SK-N-SH (cell line): ENCODE measurements at places on chromosomes 7 and 10. TPM values are rescaled to one million over a fixed set of nuclear protein-coding genes. Genes with fewer than 3 reads are reported as not detected.

The PPP1R9A gene
- polyA plus RNA-seq = 0.30 and 0.58 TPM in 2 replicates

The CAPZA2 gene
- polyA plus RNA-seq = 44.6 and 65.6 TPM in 2 replicates

The SKIDA1 gene
- 0.38 and 0.47 TPM in 2 replicates for polyA plus RNA-seq

The EPHB6 gene
- 1.2 and 1.8 TPM in 2 replicates for polyA plus RNA-seq

The CYP26C1 gene
- polyA plus RNA-seq = not detected in 2 replicates

The CFTR gene
- polyA plus RNA-seq = not detected in 2 replicates

The SUN3 gene
- 0.12 TPM in 1 of 2 replicates, not detected in the other for polyA plus RNA-seq

The PDE6C gene
- polyA plus RNA-seq = not detected in 2 replicates

DNA sequence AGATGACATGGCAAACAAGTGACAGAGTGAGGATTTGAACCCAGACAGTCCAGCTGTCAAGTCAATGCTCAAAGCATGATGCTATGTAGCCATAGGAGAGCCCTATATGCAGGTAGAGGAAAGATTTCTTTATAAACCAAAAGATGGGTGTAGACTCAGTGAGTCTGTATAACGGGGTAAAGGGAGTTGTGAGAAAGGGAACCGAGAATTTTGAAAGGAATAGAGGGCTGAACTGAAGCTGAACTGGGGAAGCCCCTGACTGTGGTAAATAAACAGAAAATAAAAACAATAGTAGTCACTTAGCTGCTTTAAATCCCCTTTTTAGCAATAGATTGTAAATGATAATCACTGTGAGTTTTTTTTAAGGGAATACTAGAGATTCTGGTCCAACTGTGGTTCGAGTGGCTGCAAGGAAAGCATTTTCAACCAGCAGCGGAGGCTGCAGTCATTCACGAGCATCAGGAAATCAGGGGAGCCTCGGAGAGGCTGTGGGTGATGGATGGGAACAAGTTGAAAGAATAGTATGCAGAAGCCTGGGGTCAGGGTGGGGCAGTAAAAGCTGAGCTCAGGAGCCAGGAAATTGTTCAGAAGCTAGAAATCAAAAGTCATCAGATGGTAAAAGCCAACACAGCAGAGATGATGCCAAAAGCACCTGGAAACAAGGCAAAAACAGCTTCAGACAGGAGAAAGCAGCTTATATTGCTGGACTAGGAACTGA is 393.5 kb downstream of the GFRA1 start:
- no peak overlapping the region for H3K27ac ChIP-seq
- no peak overlapping the region for H3K4me3 ChIP-seq
- no peaks in the 10 kb centered on the region; the same call in 1 of the 2 replicates for H3K4me1 ChIP-seq
- no peaks in the 10 kb centered on the region for H3K36me3 ChIP-seq
- DNase-seq = no peak
- H3K27me3 ChIP-seq = no peaks in the 10 kb centered on the region

DNA sequence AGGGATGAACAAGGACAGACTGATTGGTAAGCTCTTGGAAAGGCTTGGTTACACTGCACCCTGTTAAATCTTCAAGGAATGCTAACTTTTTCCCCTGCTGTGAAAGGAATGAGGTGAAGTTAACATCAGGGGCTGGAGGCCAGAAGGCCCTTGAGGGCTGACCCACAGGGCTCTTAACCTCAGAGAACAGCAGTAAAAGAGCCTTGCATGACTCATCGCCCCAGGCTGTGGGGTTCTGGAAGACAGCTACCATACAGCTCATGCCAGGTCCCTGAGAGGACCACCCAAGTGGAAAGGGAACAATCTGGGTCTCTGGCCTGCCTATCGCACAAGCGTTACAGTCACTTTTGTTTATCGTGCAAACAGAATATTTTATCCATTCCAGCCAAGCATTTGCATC is 54.4 kb downstream of the CYP2C9 start:
- H3K27me3 ChIP-seq = no peaks in the 10 kb centered on the region
- no peaks in the 10 kb centered on the region for H3K4me1 ChIP-seq
- H3K27ac ChIP-seq = no peak overlapping the region
- H3K36me3 ChIP-seq = no peaks in the 10 kb centered on the region
- no peak for DNase-seq

DNA sequence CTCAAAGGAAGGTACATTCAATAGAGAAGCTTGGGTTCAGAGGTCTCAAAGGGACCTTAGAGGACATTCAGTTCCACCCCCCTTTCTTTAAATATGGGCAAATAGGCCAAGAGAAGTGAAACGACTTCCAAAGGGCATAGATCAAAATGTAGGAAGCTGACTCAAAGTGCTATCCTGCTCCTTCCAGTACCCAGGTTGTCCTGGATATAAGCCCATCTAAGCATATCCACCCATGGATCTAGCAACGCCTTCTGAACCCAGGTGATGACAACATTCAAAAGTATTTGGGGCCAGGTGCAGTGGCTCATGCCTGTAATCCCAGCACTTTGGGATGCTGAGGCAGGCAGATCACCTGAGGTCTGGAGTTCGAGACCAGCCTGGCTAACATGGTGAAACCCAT is 5.3 kb downstream of the ATXN7L1 start:
- H3K4me3 ChIP-seq = no peak overlapping the region
- H3K27me3 ChIP-seq = no peaks in the 10 kb centered on the region
- no peak for DNase-seq

DNA sequence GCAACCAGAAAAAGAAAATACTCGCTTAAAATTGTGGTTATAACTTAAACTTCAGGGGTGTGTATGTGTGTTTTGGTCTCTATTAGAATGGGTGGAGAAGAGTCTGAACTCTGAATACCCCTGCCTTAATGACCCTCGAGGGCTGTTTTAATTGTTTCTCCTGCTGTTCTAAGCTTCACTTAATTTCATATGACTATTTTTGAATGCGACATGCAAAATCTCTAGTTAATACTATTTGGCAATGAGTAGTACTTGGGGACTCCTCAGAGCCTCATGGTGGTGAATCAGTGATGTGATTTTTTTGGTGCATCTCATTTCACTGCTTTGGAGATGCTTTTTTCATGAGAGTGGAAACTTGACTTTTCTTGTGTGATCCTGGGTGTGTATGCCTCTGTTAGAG is 178.6 kb downstream of the CDK14 start:
- H3K4me3 ChIP-seq = no peak overlapping the region
- H3K27ac ChIP-seq = no peak overlapping the region
- peaks cover 9% of the 10 kb centered on the region; the same call in 1 of the 2 replicates for H3K4me1 ChIP-seq
- H3K27me3 ChIP-seq = no peaks in the 10 kb centered on the region
- no peak for DNase-seq

DNA sequence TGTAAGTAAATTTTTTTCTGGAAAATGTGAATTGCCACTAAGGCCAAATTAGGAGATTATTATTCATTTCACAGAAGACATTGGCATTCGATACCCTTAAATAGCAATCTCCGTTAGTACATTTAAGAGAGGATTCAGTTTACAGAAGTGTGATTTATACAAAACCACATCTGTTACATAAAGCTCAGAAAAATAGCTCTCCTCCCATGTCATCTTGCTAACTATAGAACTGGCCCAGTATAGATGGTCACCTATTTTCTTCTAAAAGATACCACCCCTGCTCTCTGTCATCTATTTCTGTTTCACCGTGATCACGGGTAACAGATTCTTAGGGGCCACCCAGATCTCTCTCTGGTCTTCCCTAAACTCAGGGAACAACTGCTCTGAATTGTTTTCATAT is 119.1 kb downstream of the HIP1 start:
- no peak overlapping the region for H3K4me3 ChIP-seq
- H3K27me3 ChIP-seq = no peaks in the 10 kb centered on the region
- DNase-seq = no peak
- H3K4me1 ChIP-seq = peaks cover 5% of the 10 kb centered on the region; the same call in 1 of the 2 replicates

GRCh38 chr10:85967594-85967993 is 399.0 kb downstream of the GRID1 start:
- H3K27ac ChIP-seq = no peak overlapping the region
- H3K4me1 ChIP-seq = no peaks in the 10 kb centered on the region
- H3K4me3 ChIP-seq = no peak overlapping the region
- no peaks in the 10 kb centered on the region for H3K27me3 ChIP-seq
- no peak for DNase-seq

GRCh38 chr7:155527664-155528063 is 18.7 kb downstream of the CNPY1 start:
- no peaks in the 10 kb centered on the region for H3K36me3 ChIP-seq
- H3K27ac ChIP-seq = no peak overlapping the region
- H3K4me3 ChIP-seq = no peak overlapping the region
- H3K4me1 ChIP-seq = 0 out of 2 replicates have a peak, but pooled peaks cover under 1% of the 10 kb centered on the region

- H3K4me1 ChIP-seq = peaks cover 13% of the 10 kb centered on the region; the same call in 1 of the 2 replicates
- H3K27ac ChIP-seq = no peak overlapping the region
- H3K27me3 ChIP-seq = no peaks in the 10 kb centered on the region
Measured at GRCh38 chr7:111226800-111227199, 135.9 kb downstream of the LRRN3 start.

DNA sequence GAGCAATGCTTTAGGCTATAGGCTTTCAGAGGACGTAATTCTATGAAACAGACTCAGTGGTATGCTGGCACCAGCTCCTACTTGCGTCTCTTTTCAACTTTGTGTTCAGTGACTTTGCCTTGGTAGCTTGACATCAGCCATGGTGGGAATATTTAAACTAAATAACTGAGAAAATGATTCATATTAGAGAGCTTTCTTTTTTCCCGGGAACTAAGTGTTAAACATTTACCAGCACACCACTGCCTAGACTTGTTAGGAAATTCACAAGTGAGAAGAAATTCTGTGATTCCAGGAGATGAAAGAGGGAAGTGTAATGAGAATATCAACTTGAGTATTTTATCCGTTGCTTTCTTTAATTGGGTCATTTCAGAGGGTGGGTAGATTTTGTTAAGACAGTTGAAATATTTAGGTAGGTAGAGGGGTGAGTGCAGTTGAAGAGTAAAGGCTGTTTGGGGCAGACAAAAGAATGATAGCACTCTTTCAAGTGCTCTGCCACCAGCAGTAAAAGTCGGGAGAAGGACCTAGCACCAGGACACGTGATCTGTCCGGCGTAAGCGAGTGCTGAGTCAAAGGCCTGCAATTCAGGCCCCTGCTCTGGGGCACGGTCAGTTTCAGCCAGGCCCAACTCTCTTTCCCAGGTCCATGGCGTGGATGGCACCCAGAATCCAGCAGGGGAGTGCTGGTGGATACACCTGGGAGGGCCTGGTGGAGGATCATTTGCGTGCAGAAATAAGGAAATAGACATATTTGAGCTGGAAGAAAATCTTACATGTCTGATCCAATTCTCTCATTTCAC is 206.3 kb downstream of the SNX10 start:
- H3K4me3 ChIP-seq = no peak overlapping the region
- no peak overlapping the region for H3K27ac ChIP-seq

GRCh38 chr7:85622059-85622458 is 435.2 kb upstream of the SEMA3D start:
- no peaks in the 10 kb centered on the region for H3K4me1 ChIP-seq
- no peak overlapping the region for H3K4me3 ChIP-seq
- no peak overlapping the region for H3K27ac ChIP-seq
- no peaks in the 10 kb centered on the region for H3K36me3 ChIP-seq
- DNase-seq = no peak
- H3K27me3 ChIP-seq = no peaks in the 10 kb centered on the region

DNA sequence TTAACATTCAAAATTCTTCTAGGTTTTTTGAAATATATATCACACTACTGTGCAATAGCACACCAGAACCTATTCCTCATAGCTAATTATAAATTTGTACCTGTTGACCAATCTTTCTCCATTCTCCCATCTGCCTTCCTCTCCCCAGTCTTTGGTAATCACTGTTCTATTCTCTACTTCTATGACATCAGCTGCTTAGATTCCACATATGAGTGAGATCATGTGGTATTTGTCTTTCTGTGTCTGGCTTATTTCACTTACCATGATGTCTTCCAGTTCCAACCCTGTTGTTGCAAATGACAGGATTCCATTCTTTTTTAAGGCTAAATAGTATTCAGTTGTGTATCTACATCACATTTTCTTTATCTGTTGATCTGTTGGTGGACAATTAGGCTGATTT is 54.4 kb upstream of the CCDC6 start:
- no peak overlapping the region for H3K27ac ChIP-seq
- H3K4me3 ChIP-seq = no peak overlapping the region
- no peaks in the 10 kb centered on the region for H3K27me3 ChIP-seq
- H3K4me1 ChIP-seq = no peaks in the 10 kb centered on the region
- H3K36me3 ChIP-seq = no peaks in the 10 kb centered on the region

DNA sequence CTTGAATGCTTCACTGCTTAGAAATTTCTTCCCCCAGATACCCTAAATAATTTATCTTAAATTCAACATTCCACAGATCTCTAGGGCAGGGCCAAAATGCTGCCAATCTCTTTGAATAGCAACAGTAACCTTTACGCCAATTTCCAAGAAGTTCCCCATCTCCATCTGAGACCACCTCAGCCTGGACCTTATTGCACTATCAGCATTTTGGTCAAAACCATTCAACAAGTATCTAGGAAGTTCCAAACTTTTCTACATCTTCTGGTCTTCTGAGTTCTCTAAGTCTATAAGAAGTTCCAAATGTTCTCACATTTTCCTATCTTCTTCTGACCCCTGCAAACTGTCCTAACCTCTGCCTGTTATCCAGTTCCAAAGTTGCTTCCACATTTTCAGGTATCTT is 1306.9 kb upstream of the SORCS1 start:
- no peak for DNase-seq
- no peak overlapping the region for H3K4me3 ChIP-seq
- no peaks in the 10 kb centered on the region; the same call in 1 of the 2 replicates for H3K4me1 ChIP-seq
- no peaks in the 10 kb centered on the region for H3K36me3 ChIP-seq
- H3K27ac ChIP-seq = no peak overlapping the region

DNA sequence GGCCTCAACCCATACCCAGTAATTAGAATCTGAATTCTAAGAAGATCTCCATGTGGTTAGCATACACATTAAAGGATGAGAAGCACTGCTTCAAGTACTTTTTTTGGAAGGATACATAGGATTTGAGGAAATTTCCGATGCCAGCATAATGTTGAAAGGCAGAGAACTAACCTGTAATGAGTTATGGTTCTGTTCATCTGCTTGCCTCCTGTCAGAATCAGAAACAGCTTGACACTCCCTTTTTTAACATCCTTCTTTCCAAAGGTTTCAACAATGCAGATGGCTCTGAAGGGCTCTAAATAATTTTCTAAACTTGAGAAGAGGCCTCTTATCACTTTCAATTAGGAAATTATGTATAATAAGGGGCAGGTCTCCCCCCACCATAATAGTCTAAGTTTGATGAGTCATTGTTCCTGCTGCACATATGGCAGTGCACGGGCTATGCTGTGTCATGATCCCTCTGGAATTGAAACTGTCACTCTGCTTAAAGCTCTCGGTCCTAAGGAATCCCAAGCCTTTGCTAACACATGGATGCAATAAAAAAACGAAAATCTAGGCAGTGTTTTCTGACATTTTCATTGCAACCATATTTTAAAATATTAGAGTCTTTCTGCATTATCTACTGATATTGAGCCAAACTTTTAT is 291.2 kb upstream of the FZD1 start:
- H3K36me3 ChIP-seq = no peaks in the 10 kb centered on the region; the same call in 1 of the 2 replicates
- no peak overlapping the region for H3K27ac ChIP-seq
- DNase-seq = no peak
- H3K4me3 ChIP-seq = no peak overlapping the region
- no peaks in the 10 kb centered on the region for H3K27me3 ChIP-seq

- peaks cover 16% of the 10 kb centered on the region for H3K4me1 ChIP-seq
- H3K36me3 ChIP-seq = no peaks in the 10 kb centered on the region
- peak; percentile 57 for DNase-seq
- H3K4me3 ChIP-seq = peak overlapping the region; percentile 77
- no peak overlapping the region for H3K27ac ChIP-seq
- H3K27me3 ChIP-seq = no peaks in the 10 kb centered on the region; the same call in 1 of the 2 replicates
Measured at GRCh38 chr10:86401588-86402282, 35.1 kb upstream of the GRID1 start.
